ENCODE measurements at places on chromosomes 3 and 15. TPM values are rescaled to one million over a fixed set of nuclear protein-coding genes. Genes with fewer than 3 reads are reported as not detected.

DNA sequence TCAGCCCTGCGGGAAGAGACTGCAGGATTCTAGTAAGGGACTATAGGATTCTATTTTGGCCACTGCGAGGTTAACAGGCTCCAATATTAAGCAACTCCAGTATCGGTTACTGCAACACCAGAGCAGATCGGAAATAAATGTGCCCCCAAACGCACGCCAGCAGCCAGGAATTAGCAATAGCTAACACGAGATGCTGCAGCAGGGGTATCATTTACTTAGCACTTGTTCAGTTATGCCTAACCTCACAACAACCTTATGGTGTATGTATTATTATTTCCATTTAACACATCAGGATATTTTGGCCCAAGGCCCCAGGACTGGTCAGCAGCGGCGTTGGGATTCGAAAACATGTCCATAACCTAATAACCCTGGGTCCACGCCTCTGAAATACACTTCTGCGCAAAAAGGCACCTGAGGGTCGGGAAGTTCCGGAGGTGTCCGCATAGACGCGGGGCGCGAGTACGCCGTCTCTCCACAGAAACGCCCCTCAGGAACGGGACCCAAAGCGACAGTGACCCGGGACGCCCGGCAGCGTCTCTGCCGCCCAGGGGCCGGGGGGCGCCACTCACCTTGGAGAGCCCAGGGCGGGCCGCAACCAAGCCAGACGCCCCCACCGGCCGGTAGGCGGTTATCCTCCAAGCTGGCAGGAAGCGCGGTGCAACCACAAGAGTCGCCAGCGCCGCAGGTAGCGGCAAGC is 681 bp downstream of the PIK3CB start:
- peak; percentile 67 for DNase-seq

DNA sequence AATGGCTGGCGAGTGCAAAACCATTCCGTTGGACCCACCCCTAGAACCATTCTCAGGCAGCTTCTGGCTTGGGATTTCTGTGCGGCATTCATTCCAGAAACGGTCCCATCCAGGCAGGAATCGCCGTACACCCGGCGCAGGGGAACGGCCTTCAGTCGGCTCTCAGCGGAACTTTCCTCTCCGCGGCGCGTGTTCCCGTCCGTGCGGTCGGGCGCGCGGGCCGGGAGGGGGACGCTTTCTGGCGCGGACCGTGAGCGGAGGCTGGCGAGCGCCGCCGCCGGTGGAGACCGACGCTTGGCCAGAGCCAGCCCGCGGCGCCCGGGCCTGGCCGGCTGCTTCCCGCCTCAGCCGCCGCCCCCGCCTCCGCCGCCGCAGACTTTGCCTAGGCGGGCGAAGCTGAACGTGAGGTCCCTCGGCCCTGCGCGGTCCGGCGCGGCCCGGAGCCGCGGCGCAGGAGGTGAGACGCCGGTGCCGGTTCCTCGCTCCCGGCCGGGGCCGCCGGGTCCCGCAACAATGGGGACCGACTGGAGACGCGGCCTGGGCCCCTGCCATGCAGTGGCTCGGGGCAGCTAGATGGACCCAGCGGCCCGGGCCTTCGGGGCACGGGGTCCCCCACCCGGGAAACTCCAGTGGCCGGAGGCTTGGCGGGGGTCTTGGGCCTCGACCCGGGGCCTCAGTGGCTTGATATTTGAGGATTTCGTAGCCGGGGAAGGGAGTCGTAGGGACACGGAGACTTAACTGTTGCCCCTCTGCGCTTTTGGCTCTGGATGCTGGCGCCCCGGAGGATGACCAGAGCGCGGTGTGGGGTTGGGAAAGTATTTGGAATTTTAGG is at the start of gene RAD54L2:
TSS of gene RAD54L2 (plus strand) at position 261 of the 832 bp plus-strand sequence. CDS start 51,702 bp downstream, outside the sequence.
- DNase-seq: peak; percentile 75

The IL17RB gene
- not detected for total RNA-seq

- DNase-seq: peak; percentile 26
Measured at GRCh38 chr3:141231952-141232823, 563 bp downstream of the PXYLP1 start.

GRCh38 chr15:56868170-56868569 is 50.3 kb upstream of the TCF12 start:
- DNase-seq: no peak

The FRMD5 gene
- 0.23 TPM for total RNA-seq

- DNase-seq: no peak
Measured at GRCh38 chr15:74773731-74774252, 8.1 kb upstream of the CSK start.

The CCR8 gene
- 0.34 TPM for total RNA-seq

GRCh38 chr3:9778143-9779074 is 8.7 kb upstream of the CAMK1 start:
- DNase-seq: peak; percentile 88
